ENCODE measurements at places on chromosomes 12 and 14.

GRCh38 chr14:31068235-31068634 is 42.1 kb upstream of the STRN3 start:
- DNase-seq: no peak

GRCh38 chr14:44030831-44031383 is 476.2 kb downstream of the FSCB start:
- DNase-seq: no peak

DNA sequence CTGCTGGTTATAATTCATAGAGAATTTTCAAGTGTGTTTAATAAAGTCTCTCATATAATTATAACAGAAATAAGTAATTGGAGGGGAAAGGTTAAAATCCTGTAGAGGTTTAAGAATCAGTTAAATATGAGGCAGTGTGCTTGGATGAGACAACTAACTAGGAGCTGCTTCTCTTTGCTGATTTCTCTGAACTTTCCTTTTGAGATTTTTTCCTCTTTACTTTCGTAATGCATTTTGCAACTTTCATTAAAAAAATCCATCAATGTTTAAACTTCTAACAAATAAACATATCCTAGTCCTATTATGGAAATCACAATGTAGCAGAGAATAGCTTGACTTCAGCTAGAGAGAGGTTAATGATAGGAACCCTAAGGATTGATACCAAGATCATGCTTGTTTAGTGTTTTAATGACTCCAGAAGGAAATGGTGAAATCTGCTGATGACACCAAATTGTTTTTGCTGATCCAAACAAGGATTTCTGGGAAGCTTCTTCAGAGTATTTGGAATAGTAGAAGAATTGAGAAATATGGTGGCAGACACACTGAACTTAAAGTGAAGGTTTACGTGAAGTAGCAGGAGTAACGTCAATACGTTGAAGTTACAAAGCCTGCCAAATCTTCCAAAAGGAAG is 122.6 kb downstream of the RAD51B start:
- no peak for DNase-seq

- DNase-seq: no peak
Observed at GRCh38 chr14:77738559-77739250, 22.3 kb downstream of the SNW1 start.

GRCh38 chr14:94918896-94919295 is 149.0 kb upstream of the GSC start:
- DNase-seq: no peak

DNA sequence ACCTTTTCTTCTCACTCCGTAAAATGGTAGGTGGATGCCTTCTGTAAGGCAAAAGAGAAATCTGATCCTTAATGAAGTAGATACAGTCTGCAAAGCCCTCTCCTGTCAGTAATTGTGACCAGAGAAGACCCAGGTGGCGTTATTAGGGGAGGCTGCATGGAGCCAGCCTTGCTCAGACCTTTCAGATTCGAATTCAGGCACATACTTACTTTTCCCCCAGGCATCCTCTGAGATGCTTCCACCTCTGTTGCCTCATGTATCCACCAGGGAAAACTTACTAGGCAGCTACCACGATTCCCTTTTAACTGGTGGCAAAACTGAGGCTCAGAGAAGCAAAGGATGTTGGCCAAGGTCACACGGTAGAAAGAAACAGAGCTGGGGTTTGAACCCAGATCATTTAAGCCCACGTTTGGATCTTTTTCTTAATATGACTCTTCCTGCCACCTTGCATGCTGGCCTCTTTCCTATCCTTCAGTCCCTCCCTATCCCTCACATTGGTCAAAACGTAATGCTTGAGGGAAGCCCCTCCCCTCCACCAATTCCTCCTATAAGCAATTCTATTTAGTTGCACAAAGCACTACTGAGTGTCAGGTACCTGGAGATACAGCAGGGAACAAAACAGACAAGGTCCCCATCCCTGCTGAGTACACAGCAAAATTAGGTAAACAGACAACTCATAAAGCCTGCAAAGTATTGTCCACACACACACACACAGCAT is 179.4 kb downstream of the KSR2 start:
- DNase-seq: no peak

DNA sequence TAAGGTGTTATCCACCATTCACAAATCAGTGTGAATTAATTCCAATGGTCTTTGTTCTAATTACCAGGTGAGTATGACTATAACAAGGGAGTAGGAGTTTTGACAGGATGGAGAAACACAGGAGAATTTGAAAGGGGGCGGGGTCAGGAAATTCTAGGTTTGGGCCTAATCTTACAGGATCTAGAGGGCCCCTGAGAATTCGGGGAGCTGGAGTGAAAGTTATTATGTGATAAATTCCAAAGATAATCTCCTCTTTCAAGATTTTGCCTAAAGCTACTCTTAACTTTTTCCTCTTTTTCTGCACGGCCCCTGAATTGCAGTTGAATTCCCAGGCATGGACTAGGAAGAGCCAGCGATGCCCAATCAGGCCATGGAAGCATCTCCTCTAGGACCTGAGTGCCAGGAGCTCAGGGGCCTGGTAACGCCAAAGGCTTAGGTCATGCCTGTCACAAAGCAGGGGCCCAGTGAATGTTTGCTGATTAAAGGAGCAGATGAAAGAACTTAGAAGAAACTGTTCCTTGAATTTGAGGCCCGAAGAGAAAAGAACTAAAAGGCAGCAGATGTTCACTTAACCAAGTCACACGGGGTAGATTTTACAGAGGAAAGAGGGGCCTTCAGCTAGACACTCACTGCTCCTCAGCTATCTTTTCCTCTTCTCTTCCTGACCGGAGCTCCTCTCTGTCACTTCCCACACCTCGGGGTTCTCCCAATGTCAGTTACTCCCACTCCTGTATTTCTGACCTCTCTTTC is 195.5 kb downstream of the PPM1H start:
- no peak for DNase-seq

GRCh38 chr12:27840229-27840999 is 60.4 kb upstream of the MANSC4 start:
- no peak for DNase-seq

DNA sequence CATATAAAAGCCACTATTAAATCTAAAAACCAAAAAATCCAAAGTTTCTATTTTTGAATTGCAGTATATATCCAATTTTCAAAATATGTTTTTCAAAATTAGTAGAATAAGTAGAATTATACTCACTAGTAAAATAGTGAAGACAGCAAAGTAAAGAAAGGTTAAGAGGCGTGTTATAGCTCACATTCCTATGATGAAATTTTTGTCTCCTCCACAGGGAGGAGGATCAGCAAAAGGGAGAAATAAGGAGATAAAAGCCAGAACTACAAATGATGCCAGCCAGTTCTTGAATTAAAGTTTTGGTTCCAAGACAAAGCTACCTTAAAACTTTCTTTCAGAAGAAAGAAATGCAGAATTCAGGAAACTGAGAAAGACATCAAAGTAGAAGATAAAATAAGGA is 50.0 kb downstream of the C2CD5 start:
- no peak for DNase-seq

DNA sequence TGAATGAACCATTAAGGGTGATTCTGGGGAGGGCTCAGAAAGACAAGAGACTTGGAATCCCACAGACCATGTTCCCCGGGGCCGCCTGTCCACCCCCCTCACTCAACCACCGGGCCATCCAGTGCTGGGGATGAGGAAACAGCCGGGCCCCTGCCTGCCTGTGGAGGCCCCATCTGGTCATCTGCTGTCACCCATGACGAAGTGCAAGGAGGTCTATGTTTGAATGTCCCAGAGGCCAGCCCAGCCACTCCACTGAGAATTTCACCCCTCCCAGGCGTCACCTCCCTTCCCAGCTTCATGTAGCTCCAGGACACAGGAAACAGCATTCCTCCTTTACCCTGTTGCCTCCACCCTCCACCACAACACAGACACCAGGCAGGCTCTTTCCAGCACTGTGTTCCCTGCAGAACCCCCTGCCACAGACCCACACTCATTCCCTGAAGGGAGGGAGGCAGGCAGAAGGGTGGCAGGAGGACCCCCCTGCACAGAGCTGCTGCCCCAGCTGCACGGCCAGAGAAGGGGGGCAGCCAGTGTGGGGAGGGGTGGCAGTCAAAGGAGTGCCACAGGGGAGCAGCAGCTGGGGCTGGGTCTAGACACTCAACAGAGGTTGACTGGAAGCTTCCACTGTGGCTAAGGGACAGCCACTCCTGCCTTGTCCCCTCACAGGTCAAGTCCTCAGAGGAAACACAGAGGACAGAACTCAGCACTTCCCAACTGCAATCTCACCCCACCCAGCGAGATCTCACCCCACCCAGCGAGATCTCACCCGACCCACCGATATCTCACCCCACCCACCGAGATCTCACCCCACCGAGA is 50.3 kb upstream of the PPP2R5C start:
- no peak for DNase-seq

- no peak for DNase-seq
Observed at GRCh38 chr12:81610955-81611889, 147.9 kb downstream of the PPFIA2 start.

GRCh38 chr12:62403031-62403430 is 63.6 kb upstream of the MON2 start:
- DNase-seq: no peak

GRCh38 chr12:639566-639965 is 23.7 kb downstream of the NINJ2 start:
- DNase-seq: no peak

DNA sequence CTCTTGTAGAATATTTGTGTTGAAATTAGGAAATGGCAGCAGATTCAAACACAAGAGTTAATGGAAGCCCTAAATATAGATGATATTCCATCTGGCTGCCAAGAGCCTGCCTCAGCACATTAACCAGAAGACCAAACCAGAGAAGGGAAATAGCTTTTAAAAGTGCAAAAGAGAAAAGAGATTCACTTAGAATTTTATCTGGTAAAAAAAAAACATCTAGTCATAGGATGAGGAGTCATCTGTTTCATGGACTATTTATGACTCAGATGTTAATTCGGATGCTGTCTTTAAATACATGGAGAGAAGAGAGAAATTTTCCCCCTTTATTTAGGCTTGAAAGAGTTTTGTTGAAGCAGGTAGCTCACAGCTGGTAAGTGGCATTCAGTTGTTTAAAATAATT is 201.6 kb upstream of the NUDT4 start:
- DNase-seq: no peak

DNA sequence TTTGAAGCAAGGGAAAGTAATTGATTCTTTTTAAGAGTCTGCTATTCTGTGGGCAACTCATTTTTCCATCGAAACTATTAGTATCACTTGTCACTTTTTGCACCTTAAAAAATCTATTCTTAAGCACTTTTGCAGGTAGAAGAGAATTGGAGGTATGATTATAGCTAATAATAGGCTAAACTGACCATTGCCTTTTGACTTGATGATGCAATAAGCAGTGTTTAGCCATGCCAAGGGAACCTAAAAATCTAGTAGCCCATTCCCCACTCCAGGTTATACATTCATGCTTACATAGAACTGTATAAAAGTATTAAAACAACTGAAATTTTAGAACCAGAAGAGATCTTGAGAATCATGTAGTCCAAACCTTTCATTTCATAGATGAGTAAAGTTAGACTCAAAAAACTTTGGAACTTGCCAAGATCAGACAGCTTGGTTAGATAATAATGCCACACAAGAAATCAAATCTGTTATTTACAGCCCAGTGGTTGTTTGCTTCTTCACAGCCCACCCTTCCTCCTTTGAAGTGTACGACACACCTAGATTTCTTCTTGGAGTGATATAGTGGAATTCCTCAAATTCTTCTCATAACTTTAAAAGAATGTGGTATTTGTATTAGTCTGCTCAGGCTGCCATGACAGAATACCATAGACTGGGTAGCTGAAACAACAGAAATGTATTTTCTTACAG is 21.7 kb upstream of the GARIN2 start:
- DNase-seq: no peak

DNA sequence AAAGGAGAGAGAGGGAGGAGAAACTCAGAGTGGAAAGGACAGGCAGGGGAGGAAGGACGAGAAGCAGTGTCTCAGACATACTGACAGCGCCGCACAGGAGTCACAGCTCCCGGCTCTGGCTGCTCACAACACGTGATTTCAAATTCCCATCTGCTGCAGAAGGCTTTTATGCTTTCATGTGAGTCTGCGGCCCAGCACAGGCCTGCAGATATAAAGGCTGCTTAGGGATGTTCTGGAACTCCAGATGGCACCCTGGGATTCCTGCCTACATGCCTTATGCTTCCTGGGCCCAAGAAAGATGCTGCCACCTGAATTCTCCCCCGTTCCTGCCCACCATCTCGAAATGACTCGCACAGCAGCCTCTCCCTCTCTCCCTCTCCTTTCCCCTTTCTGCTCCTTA is 89.6 kb downstream of the NUAK1 start:
- DNase-seq: no peak

DNA sequence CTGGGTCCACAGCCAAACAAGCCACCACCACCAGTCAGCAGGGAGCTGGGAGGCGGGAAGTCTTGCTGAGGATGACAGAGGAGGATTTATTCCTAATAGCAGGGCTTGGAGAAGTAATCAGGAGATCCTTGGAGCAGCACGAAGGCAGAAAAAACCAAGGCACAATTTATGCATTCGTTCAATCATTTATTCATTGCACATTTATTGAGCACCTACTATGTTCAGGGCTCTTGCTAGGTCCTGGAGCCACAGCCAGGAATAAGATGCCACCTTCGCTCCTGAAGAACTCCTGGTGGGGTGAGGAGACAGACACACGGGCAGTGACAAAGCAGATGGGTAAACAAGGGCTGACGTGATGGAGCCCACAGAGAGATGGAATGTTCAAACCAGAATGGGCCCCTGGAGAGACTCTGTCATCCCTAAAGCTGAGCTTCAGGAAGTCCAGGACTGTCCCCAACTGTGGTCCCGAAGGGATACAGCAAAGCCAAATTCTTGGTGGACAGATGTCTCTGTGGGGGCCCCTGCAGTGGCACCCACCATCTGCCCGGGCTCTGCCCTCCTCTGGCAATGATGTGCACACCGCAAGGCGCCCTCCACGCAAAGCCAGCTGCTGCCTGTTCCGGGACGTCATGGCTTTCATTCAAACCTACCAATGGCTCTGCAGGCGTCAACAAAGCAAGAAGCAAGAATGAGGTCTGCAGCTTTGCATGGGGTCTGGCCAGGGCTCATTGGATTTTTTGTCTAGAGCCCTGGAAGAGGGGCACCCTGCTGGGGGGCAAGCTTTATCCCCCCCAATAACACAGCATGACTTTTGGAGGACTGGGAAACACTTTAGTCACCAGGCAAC is 3.0 kb upstream of the TESC start:
- no peak for DNase-seq

DNA sequence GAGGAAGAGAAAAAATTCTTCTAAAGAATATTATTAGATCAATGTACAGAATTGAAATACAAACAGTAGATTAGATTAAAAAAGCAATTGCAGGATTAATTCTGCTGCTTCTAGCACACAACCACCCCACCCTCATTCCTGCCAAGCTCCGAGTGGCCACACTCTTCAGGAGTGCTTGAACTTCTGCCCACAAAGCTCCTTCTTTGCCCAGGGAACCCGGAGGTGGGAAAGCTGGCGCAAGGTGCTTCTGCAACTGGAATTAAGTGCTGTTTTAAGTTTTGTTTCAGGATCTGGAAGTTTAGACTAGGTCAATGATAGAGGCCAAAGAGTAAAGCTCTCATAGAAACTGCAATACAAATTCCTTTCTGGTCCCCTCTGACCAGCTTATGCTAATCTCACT is 94.1 kb upstream of the BMP4 start:
- DNase-seq: no peak

- no peak for DNase-seq
Observed at GRCh38 chr12:124833693-124834122, 30.0 kb downstream of the SCARB1 start.

GRCh38 chr12:65259501-65259900 is 19.0 kb upstream of the MSRB3 start:
- no peak for DNase-seq

GRCh38 chr12:44058366-44058765 is 222.5 kb downstream of the TMEM117 start:
- DNase-seq: no peak

GRCh38 chr14:85218982-85219381 is 311.0 kb upstream of the FLRT2 start:
- no peak for DNase-seq

All from activated gamma-delta T cell treated with anti-CD3 and anti-CD28 coated beads, Interleukin-2, amount 50 U/mL, for 16 hours (primary cell).